ENCODE measurements at places on chromosomes 2 and 18. TPM values are rescaled to one million over a fixed set of nuclear protein-coding genes. Genes with fewer than 3 reads are reported as not detected.

DNA sequence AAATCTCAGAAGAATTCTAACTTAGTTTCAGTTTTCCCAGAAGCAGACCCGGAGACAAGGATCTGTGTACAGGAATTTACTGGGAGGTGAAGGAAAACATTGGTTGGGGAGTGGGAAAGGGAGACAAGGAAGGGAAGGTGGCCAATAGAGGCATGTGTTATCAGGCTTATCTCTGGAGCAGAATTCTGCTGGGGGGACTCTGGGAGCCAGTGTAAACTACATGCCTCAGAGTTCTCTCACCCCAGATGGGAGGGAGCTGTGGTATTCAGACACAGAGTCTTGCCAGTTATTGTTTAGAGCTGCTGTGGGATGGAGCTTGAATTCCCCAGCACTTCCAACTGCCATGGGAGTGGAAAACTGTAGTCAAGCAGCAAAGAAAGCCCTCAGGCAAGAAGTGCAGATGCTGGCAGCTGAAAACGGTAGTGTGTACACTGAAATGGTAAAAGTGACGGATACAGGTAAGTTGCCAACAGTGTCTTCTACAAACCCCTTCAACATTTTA, 19.0 kb downstream of the DNPEP start:
- no peaks in the 10 kb centered on the region for H3K27me3 ChIP-seq
- no peaks in the 10 kb centered on the region for H3K4me1 ChIP-seq
- H3K36me3 ChIP-seq, result no peaks in the 10 kb centered on the region
- no peak overlapping the region for H3K4me3 ChIP-seq
- H3K27ac ChIP-seq, result no peak overlapping the region

DNA sequence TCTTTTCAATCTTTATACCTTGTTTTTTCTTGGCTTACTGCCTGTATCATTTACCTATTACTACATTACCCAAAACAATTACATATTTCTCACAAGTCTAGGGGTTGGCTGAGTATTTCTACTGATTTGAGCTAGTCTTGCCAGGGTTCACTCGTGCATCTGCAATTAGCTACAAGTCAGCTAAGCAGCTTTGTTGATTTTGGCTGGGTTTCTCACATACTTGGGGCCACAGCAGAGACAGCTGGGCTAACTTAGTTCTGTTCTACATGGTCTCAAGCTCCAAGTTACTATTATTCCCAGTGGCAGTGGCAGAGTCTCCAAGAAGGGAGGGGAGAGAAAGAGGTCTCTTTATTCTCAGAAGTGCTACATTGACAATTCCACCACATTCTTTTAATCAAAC, 54.7 kb upstream of the SP5 start:
- no peaks in the 10 kb centered on the region for H3K4me1 ChIP-seq
- H3K4me3 ChIP-seq, result no peak overlapping the region
- DNase-seq, result no peak
- no peak overlapping the region for H3K27ac ChIP-seq
- H3K36me3 ChIP-seq, result no peaks in the 10 kb centered on the region
- H3K27me3 ChIP-seq, result no peaks in the 10 kb centered on the region

- H3K27ac ChIP-seq, result no peak overlapping the region
- no peaks in the 10 kb centered on the region for H3K36me3 ChIP-seq
- peaks cover 12% of the 10 kb centered on the region for H3K27me3 ChIP-seq
- H3K4me1 ChIP-seq, result no peaks in the 10 kb centered on the region
- DNase-seq, result no peak
- H3K4me3 ChIP-seq, result no peak overlapping the region
These were observed 2.1 kb downstream of the KLHL14 start for GRCh38 chr18:32770666-32771168.

- DNase-seq, result no peak
- H3K4me3 ChIP-seq, result no peak overlapping the region
- H3K36me3 ChIP-seq, result no peaks in the 10 kb centered on the region
- no peak overlapping the region for H3K27ac ChIP-seq
- H3K4me1 ChIP-seq, result no peaks in the 10 kb centered on the region
These were observed 49.8 kb downstream of the PTPN4 start for GRCh38 chr2:119809339-119810048.

GRCh38 chr2:239268082-239268481, 132.7 kb downstream of the HDAC4 start:
- peaks cover 44% of the 10 kb centered on the region for H3K4me1 ChIP-seq
- no peak for DNase-seq
- H3K27ac ChIP-seq, result no peak overlapping the region
- no peak overlapping the region for H3K4me3 ChIP-seq

DNA sequence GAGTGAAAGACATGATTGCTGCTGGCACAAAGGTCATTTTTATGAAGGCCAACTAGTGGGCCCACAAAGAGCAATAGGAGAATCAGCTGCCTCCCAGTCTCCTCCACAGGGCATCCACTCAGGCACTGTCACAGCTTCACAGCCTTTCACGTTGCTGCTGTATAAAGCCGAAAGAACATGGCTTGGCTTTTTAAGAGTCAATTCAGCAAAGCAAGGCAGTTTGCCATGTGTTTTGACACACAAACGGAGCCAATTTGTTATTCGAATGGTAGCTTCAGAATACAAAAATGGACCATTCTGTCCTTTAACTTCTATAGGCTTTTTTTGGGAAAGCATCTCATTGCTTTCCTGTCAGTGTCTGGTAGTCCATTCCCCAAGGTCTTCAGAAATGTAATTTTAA, 283.4 kb upstream of the PARD3B start:
- H3K4me1 ChIP-seq, result no peaks in the 10 kb centered on the region
- DNase-seq, result no peak

- H3K4me3 ChIP-seq, result no peak overlapping the region
- H3K36me3 ChIP-seq, result no peaks in the 10 kb centered on the region
- H3K4me1 ChIP-seq, result no peaks in the 10 kb centered on the region
- no peaks in the 10 kb centered on the region for H3K27me3 ChIP-seq
These were observed 111.8 kb downstream of the ERBB4 start for GRCh38 chr2:212426637-212427412.

- DNase-seq, result no peak
- no peaks in the 10 kb centered on the region for H3K36me3 ChIP-seq
- no peak overlapping the region for H3K4me3 ChIP-seq
- H3K27me3 ChIP-seq, result no peaks in the 10 kb centered on the region
These were observed 732.6 kb downstream of the KCNJ3 start for GRCh38 chr2:155431004-155431507.

DNA sequence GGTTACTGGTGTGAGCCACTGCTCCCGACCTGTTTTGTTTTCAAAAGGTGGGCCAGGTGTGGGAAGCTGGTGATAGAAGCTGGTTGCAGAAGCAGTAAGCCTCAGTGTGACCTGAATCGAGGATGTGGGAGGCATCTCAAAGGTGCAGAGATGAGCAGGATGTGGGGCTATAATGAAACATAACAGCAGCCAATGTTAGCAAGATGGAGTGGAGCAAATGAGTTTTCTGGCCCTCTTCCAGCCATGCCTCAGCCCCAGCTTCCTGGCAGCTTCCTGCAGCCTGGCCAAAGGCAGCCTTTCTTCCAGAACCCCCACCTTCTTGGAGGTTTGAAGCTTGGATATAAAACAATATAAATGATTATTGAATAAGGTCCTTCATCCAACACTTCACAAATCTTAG, 184.8 kb downstream of the NCK2 start:
- H3K27ac ChIP-seq, result no peak overlapping the region
- no peak overlapping the region for H3K4me3 ChIP-seq
- H3K4me1 ChIP-seq, result no peaks in the 10 kb centered on the region
- H3K36me3 ChIP-seq, result no peaks in the 10 kb centered on the region

The SNED1 gene
- total RNA-seq, result 7.3 TPM

The CHMP1B gene
- 15.1 TPM for total RNA-seq

The MCFD2 gene
- total RNA-seq, result 41.7 TPM

All from GM12878 (cell line).